ENCODE measurements at places on chromosomes 5 and 9.

GRCh38 chr9:99085949-99086948, 18.7 kb upstream of the TGFBR1 start:
- DNase-seq: no peak

- no peak for DNase-seq
These were observed 106.1 kb downstream of the THBS4 start for GRCh38 chr5:80141147-80141671.

DNA sequence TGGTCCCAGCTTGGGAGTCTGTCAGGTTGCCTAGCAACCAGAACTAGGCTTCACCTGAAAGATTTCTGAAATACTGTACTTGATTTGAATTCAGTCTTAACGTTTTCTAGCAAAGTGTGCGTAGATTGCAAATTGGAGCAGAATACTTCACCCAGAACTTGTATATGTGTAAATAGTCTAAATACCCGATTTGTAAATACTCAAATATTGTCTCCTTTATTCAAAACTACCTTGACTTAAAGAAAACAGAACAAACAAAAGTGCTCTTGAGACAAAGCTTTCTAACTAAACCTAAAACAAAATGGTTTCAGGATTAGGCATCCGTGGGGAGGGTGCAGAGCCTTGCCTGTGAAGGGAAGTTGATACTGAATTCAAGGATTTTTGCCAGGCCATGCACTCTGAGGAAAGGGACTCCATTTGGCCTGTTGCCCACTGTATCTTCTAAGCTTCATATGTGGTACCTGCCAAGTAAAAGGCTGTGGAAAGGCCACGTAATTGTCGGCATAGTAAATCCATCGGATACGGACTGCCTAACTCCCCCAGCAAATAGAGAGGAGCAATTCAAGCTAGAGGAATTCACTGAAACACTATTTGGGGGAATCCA, 744 bp upstream of the HMGCS1 start:
- DNase-seq: no peak

DNA sequence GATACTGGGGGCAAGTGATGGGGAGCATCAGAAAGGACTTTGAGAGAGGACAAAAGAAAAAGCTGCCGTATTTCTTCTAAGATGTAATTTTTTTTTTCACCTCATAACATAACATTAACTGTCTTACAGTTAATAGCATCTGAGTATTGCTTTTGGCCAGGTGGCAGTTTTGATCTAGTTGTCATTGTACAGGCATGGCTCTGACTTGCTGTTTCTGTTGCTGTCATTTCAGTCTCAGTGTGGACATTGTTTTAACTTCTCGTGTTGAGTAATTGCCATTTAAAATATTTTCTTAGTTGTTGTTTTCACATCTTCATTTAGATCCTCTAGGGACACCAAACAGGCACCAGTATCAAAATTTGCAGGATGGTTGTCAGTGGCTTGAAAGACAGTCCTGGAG, 12.4 kb downstream of the SMAD5 start:
- DNase-seq: no peak

DNA sequence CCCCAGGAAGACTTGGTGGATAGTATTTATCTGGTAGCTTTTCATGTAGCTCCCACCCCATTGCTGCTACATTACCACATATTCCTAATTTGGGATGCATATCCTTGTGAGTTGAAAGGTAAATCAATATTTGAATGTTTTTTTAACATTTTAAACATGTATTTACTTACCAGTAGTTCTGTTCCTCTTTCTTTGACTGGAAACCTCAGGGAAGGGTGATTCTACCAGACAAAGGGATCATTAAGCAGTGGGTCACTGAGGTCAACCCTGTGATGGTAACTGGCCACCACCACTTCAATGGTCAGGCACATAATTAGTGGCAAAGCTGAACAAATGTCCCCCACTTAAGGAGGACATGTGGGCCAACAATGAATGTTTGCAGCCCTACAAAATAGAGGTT, 27.2 kb upstream of the KLF9 start:
- DNase-seq: no peak

- DNase-seq: no peak
These were observed 946 bp upstream of the LTC4S start for GRCh38 chr5:179792612-179793467.

GRCh38 chr9:111399772-111400563, 69.9 kb upstream of the OR2K2 start:
- DNase-seq: no peak

DNA sequence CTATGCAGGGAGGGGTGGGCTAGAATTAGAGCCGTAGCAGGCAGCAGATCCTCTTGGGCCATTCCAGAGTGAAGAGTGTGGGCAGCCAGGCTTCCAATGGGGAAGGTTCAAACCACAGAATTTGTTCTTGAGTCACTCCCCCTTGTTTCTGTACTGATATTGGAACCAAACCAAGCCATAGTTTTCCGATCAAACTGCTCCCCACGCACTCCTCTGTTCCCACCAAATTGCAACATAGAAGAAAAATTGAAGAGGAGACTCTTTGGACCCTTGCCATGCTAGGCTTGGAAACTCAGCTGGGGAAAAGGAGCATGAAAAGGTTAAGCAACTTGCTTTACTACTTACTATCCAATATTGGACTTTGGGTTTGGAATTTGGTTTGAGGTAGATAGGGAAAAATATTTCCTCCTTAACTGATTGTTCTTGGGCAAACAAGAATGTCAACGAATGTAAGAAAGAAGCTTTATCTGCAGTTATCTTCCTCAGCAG, 165.8 kb upstream of the NR3C1 start:
- no peak for DNase-seq

GRCh38 chr5:32990593-32991420, 279.7 kb downstream of the NPR3 start:
- DNase-seq: no peak

GRCh38 chr5:123813937-123814624, 302.1 kb downstream of the CSNK1G3 start:
- no peak for DNase-seq
